ENCODE measurements at places on chromosomes 1 and 21.

- no peak for DNase-seq
Measured at GRCh38 chr1:178704833-178705232, 20.2 kb upstream of the RALGPS2 start.

DNA sequence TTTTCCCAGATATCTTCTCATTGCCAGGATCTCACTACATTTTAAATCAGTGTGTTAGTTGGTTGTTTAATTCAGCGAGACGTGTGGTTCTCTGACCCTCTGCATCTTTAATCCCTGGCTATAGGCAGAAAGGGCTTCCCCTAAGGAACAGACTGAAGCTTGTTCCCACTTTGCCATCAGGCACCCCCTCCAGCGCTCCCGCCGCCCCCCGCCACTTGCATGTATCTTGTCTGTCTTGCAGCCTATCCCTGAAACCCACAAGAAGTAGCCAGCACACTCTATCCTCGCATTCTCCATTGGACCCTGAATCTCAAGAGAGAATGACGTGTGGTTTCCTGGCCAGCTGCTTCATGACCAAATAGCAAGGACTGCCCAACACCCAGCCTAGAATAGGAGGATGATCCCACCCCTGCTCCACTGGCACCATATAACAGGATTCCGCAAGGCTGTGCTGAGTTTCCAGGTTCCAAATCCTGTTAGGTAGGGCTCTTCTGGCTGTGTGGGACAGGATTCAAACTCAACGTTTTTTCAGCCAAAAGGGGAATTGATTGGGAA is 7.8 kb downstream of the CLDN19 start:
- no peak for DNase-seq

- DNase-seq: no peak
Measured at GRCh38 chr1:59751801-59752200, 62.9 kb upstream of the HOOK1 start.

DNA sequence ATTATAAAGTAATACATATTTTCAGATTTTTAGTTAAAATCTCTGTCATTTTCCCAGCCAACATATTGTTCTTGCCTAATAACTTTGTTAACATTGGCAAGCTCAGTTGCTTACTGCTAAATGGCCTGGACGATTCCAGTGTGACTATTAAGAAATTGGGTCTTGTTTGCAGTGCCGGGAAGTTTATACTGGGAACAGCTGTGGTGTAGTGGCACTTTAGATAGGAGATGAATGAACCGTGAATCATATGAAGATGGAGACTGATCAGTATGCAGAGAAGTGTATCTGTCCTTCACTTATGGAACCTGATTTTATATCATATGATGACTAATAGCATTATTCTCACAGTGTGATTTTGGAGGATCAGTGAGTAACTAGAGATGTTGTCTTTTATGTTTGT is 3.3 kb downstream of the CHRM3 start:
- DNase-seq: no peak

GRCh38 chr1:16117369-16117768 is 38.5 kb downstream of the EPHA2 start:
- no peak for DNase-seq

DNA sequence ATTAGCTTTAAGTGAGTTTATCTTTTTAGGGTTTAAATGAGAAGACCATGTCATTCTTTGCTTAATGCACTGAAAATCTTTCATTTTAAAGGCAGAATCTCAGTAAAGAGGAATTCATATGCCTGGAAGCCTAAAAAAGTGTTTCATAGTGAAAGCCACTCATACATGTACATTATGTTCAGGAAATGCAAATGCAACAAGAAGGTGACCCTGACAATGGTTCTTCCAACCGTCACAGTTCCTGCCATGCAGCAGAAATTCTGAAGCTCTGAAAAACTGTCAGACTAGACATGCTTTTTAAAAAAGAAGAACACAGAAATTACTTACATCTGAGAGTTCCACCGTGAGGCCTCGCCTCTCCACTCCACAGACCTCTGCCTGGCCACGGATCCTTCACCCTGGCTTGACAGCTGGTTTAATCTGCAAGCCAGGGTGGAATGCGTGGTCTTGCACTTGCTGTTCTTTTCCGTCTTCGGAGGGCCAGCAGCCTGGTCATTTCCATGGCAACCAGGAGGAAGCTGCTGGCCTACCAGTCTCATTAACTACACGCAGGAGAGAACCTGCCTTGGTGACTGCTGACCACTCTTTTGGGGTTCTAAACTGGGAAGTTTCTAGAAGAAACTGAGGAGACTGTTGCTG is 41.8 kb upstream of the PAXBP1 start:
- no peak for DNase-seq

DNA sequence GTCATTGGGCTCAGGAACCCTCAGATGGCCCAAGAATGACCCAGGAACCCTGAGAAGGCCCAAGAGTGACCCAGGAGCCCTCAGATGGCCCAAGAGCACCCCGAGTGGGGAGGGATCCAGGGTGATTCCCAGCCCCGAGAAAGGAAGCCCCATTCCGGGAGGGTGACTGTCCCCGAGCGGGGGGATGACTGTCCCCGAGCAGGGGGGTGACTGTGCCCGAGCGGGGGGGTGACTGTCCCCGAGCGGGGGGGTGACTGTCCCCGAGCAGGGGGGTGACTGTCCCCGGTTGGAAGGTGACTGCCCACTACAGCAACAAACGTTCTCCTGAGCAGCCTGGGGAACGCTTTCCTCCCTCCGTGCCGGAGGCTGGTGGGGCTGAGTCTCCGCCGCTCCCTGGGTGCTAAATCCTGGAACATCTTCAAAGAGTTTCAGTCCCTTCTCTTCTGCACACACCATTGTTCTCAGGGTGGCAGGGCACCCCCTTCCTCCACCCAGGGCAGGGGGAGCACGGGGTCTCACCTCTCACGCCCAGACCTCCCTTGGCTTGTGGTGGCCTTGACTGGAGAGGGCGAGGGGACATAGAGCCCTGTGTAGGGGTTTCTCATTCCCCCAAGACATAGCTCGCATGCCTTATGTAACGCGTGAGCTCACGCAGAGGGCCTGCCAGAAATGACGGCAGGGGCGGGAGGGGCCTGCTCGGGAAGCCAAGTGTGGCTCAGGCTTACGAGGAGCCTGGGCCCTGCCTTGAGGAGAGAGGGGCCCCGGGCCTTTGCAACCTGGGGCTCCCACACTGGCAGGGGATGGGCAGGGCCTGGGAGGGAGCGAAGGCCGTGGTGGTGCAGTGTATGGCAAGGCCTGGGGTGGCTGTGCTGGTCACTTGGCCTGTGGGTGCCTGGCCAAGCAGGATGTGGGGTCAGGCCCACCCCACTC is 14.3 kb upstream of the SKI start:
- no peak for DNase-seq

DNA sequence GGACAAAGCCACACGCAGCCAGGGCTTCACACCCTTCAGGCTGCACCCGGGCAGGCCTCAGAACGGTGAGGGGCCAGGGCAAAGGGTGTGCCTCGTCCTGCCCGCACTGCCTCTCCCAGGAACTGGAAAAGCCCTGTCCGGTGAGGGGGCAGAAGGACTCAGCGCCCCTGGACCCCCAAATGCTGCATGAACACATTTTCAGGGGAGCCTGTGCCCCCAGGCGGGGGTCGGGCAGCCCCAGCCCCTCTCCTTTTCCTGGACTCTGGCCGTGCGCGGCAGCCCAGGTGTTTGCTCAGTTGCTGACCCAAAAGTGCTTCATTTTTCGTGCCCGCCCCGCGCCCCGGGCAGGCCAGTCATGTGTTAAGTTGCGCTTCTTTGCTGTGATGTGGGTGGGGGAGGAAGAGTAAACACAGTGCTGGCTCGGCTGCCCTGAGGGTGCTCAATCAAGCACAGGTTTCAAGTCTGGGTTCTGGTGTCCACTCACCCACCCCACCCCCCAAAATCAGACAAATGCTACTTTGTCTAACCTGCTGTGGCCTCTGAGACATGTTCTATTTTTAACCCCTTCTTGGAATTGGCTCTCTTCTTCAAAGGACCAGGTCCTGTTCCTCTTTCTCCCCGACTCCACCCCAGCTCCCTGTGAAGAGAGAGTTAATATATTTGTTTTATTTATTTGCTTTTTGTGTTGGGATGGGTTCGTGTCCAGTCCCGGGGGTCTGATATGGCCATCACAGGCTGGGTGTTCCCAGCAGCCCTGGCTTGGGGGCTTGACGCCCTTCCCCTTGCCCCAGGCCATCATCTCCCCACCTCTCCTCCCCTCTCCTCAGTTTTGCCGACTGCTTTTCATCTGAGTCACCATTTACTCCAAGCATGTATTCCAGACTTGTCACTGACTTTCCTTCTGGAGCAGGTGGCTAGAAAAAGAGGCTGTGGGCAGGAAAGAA is 8.1 kb downstream of the PSRC1 start:
- no peak for DNase-seq

- no peak for DNase-seq
Measured at GRCh38 chr1:209621286-209621685, 30.9 kb downstream of the LAMB3 start.

DNA sequence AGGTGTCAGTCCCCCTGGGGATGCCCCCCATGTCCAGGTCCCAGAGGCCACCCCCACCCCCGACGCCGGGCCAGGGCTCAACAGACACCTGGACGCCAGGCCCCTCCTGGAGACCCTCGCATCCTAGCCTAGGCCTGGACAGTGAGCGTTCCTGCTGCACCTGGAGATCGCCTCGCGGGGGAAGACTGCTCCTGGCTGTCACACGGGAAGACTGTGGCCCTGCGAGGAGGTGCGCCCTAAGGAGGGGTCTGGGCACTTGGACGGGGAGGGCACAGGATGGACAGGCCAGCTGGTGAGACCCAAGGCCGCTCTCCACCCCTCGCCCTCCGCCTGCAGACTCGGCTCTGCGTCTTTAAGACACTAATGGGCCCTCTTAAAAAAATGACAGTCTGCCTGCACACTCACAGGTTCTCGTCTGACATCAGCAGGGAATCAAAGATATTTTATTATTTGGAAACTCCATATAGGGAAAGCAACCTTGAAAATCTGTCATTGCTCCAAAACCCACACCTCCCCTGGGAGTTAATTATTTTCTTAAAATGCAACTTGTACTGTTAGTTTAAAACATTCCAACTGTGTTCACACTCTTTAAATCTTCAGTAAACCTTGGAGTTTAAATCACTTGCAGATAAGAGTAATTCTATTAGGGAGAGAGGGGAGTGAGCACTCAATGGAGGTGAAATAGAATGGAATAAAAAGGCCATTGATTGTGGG is 45.6 kb upstream of the ACTRT2 start:
- no peak for DNase-seq

DNA sequence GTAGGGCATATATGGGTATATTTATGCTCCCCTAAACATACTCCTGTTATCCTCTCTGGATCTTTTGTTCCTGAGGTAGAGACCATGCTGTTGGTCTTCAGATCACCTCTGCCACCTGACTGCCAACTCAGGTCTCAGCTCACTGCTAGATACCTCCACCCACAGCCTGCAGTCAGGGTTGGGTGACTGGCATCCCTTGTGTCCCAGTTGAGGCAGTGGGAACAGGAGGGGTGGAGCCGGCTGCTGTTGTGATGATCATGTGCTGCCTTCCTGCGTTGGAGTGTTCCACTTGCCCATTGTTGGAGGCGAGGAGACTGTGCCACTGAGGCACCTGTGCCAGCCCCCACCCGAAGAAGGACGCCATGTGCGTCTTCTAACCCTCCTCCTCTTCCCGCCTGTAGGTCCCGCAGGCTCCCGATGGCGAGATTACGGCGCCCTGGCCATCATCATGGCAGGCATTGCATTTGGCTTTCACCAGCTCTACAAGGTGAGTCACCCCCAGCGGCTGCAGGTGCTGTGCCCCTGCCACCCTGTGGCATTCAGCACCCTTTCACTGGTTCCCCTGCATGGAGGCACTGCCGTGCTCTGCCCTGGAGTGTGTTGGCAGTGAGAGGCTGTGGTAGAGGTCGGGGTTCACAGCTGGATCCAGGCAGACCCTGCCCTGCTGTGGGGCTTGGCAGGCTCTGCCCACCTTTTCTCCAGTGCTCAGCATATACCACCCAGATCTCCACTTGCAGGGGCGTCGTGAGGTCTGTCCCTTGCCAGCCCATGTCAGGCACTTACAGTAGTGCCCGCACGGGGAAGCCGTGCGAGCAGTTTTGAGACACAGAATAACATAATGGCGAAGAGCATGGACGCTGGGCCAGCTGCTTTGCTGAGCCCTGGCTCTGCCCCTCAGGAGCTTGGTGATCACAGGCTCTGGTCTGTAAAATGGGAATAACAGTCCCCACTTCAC is 143.5 kb downstream of the PEX14 start:
- DNase-seq: no peak

- DNase-seq: no peak
Measured at GRCh38 chr1:231793893-231794292, 167.3 kb downstream of the DISC1 start.

DNA sequence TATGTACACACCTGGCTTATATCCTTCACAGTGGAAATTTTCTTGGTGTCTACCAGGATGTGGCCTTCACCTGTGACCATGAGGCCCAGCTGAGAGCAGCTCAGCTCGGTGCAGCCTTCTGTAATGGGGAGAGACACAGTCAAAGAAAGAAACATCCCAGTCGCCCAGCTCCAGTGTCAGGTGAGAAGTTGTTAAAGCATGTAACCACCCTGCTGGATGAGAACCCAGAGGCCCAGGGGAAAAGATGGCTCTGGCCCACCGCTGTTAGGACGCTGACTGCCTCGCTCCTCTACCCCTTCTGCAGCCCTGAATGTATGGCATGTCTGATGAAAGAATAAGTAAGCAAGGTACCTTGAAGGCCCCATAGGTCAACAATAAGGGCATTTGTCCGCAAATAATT is 52.7 kb downstream of the SCCPDH start:
- DNase-seq: no peak

DNA sequence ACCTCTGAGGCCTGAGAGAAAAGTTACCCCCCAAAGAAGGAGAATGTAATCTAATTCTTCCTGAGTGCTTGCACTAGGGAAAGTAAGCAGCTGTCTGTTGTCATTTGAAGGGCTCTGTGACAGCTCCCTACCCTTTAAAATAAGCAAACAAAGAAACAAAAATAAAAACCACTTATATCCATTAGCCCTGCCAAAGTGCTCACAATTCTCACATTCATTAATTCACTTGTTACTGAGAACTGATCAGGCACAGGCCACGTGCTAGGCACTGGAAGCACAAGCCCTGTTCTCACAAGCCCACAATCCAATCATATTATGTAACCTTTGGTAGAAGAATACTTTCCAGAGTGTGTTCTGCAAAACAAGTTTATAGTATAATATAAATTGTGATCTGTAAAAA is 199.4 kb downstream of the ZC3H11B start:
- DNase-seq: no peak

- no peak for DNase-seq
Measured at GRCh38 chr1:185788386-185788785, 54.2 kb downstream of the HMCN1 start.

- DNase-seq: no peak
Measured at GRCh38 chr1:44288883-44289282, 66.2 kb downstream of the ERI3 start.

- no peak for DNase-seq
Measured at GRCh38 chr1:179743679-179744400, 749 bp downstream of the FAM163A start.

GRCh38 chr1:100075773-100076172 is 57.0 kb downstream of the SASS6 start:
- no peak for DNase-seq

DNA sequence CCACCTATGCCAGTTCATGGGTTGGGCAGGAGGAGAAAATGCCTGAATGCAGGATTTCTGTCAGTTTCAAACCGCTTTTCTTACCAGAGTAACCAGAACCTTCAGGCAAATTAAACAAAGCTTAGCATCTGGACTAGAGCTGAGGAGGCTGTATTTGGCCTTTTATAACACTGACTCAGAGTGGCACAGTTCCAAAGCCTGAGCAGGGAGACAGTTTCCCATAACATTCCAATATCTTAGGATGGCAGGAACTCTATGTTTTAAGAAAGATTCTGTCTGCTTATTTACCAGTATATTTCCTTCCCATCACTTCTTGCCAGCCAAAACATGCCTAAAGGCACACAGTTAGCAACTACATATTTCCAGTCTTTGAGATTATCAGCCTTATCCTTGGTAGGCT is 46.8 kb downstream of the UBR4 start:
- DNase-seq: no peak

- DNase-seq: no peak
Measured at GRCh38 chr1:24666794-24667193, 23.7 kb downstream of the SRRM1 start.

Data from stimulated activated CD8-positive, alpha-beta memory T cell treated with anti-CD3 and anti-CD28 coated beads, Interleukin-2, amount 100 ng/mL, for 1 hour (primary cell).